ENCODE measurements at places on chromosomes 7 and 10.
A peak's percentile ranks its signal among the peaks of the same experiment; 100 is the strongest.

- DNase-seq, result no peak
Observed at GRCh38 chr10:34698979-34699378, 116.1 kb downstream of the PARD3 start.

GRCh38 chr7:84200859-84201258 is 6.3 kb upstream of the SEMA3A start:
- DNase-seq, result no peak

- no peak for DNase-seq
Observed at GRCh38 chr10:127720903-127721302, 16.1 kb upstream of the FOXI2 start.

DNA sequence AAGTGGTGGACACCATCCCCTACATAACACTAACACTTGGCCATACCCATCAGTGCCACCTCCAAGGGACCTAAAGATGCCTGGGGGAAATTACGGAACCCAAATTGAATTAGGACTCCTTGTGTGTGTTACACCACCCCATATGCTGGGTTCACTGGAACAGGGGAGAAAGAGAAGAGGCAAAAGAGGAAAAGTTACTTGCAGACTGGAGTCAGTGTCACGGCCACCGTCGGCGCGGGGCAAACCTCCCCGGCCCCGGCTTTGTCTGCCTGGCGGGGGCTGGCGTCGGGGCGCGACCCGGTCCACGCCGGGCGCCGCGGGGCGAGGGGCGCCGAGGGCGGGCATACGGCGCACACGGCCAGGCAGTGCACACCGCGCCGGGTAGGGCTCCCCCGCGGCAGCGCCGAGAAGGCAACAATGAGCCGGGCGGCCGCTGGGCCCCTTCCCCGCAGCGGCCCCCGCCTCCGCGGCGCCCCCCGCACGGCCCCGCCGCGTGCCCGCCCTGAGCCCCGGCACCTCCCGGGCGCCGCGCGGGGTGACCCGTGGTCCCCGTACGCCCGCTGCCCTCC is 171.1 kb downstream of the FAM107B start:
- DNase-seq, result no peak

- no peak for DNase-seq
Observed at GRCh38 chr10:43691485-43691884, 42.8 kb upstream of the ZNF32 start.

GRCh38 chr7:70805360-70805759 is 326.6 kb upstream of the GALNT17 start:
- no peak for DNase-seq

- no peak for DNase-seq
Observed at GRCh38 chr10:66819691-66820090, 106.1 kb upstream of the LRRTM3 start.

- DNase-seq, result no peak
Observed at GRCh38 chr10:80473096-80473657, 19.1 kb downstream of the TSPAN14 start.

DNA sequence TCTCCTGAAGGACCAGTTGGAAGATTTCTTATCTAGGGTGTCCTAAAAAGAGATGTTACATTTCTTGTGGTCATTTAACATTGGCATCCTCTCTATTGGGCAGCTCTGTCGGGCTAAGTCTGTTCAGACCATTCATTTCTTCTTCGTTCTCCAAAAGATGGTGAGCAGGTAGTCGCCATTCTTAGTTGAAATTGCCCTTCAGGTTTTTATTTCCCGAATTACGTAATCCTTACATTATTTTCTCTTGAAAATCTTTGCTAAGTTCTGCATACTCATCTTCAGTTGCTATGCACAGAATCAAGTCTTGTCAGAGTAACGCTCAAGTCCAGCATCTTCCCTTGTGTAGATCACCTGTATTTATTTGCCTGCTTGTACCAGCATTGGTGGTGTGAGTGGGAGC is 53.6 kb downstream of the DAGLB start:
- no peak for DNase-seq

- DNase-seq, result no peak
Observed at GRCh38 chr7:81470724-81471379, 299.0 kb downstream of the HGF start.

- DNase-seq, result no peak
Observed at GRCh38 chr10:106506526-106507283, 657.8 kb downstream of the SORCS1 start.

DNA sequence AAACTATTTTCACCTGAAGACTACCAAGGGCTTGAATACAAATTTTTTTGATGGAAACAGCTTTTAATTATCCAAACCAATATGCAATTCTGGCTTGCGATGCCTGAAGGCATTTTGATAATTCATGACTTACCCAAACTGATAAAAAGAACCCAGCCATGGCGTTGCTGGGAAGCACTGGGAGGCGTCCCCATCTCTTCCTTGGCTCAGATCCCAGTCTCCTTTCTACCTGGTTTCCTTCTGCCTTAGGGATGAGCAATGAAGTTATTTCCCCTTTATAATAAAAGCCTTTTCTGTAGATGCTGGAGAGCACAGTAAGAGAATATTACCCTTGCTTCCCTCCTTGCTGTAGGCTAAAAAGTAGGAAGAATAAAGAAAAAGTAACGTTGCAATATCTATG is 129.1 kb upstream of the ANK3 start:
- DNase-seq, result no peak

GRCh38 chr10:76733441-76733936 is 904.1 kb downstream of the KCNMA1 start:
- no peak for DNase-seq

GRCh38 chr7:137165786-137166185 is 177.7 kb downstream of the PTN start:
- DNase-seq, result no peak

- DNase-seq, result no peak
Observed at GRCh38 chr10:25206693-25207414, 32.1 kb downstream of the GPR158 start.

DNA sequence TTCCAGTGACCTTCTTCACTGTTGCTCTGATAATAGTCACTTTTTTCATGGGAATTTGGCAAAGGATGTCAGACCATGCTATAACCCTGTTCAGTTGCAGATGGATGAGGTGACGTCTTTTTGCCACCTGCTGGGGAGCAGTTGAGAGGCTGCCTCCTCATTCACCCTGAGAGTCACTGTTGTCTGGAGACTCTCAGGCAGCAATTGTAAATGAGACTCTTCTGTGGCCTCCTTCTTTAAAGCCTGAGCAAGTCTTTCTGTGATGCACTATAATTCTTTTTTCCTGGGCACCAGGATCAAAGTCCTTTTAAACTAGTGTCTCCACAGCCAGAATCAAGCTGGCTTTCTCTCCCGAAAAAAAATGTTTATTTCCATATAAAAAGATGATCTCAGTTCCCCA is 345.1 kb downstream of the ARL4A start:
- no peak for DNase-seq

DNA sequence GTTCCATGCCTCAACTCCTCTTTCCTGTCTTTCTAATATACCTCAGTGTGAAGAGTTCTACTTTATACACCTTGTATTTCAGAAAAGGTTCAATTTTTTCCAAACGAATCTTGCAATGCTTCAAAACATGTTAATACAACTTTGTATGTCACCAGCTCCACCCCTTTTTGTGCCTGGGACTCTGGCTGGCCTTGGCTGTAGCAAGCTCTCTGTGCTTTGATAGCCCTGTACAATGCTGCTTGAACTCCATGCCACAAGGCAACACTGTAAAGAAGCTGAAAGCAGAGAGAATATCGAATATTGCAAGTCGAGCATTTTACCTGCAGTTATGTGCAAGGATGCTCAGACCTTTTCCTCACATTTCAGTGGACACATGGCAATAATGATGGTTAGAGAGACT is 52.5 kb downstream of the PANK1 start:
- DNase-seq, result no peak

DNA sequence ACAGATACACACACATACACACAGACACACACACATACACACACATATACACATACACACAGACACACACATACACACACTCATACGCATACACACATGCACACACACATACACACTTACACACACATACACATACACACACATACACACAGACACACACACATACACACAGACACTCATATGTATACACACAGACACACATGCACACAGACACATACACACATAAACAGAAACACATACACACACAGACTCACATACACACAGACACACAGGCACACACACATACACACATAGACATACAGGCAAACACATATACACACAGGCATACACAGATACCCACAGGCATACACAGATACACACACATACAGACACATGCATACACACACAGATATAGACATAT is 143.9 kb upstream of the LYZL2 start:
- no peak for DNase-seq

- no peak for DNase-seq
Observed at GRCh38 chr7:131949659-131950058, 393.2 kb upstream of the PODXL start.

DNA sequence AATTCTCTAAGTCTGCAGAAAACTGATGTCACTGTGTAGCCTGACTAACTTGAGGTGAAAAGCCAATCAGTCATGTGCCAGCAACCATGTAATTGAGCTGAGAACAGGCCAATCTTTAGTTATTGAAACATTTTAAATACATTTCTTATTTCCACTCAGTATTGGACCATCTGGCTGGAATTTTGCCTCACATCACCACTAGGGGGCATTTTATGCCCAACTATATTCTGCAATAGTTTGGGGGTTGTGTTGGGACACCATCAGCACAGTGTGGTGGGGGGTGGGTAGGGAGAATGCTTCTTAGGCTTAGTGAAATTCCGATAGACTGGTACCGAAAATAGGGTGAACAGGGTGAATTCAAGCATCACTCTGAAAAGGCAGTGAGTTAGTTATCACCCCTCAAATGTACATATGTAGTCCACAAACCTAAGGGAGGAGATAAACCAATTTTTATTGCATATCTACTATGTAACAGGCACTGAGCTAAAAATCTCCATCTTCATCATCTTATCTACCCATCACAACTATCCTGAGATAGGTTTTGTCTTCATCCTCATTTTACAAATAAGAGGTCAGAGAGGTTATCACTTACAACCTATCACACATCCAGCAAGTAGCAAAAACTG is 17.8 kb downstream of the NPSR1 start:
- no peak for DNase-seq

GRCh38 chr7:35465791-35466336 is 212.0 kb upstream of the TBX20 start:
- DNase-seq, result peak; percentile 93

- DNase-seq, result no peak
Observed at GRCh38 chr10:46559231-46559671, 2.8 kb upstream of the GPRIN2 start.

GRCh38 chr7:101186194-101186593 is 6.1 kb upstream of the NAT16 start:
- DNase-seq, result no peak

DNA sequence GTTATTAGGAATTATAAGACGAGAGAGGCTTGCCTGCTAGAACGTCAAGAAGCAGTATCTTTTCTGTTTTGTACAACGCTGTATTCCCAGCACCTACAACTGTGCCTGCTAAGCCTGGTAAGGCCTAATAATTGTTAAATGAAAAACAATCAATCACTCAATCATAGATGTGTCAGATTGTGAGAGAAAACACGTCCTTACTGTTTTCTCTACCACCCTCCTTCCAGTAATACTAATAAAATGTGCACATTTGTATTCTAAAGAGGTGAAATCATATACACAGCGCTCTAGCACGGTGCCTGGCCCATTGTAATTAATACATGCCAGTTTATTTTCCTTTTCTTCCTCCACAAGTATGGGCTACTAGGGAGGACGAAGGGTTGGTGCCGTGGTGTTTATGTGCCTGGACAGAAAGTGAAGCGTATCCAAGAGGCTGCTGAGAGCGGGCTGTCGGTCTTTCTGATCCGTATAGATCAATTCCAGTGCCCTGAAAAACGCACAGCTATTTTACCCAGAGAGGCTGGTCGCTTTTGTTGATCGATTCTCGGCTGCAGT is 1.5 kb upstream of the AUTS2 start:
- DNase-seq, result no peak

GRCh38 chr10:26653004-26653403 is 44.5 kb upstream of the PDSS1 start:
- no peak for DNase-seq

All from DMS79 treated with DMSO at 0.1 percent for 48 hours (cell line).